ENCODE measurements at places on chromosomes 4 and X.

- DNase-seq = no peak
Observed at GRCh38 chr4:73704314-73705055, 35.9 kb upstream of the CXCL8 start.

DNA sequence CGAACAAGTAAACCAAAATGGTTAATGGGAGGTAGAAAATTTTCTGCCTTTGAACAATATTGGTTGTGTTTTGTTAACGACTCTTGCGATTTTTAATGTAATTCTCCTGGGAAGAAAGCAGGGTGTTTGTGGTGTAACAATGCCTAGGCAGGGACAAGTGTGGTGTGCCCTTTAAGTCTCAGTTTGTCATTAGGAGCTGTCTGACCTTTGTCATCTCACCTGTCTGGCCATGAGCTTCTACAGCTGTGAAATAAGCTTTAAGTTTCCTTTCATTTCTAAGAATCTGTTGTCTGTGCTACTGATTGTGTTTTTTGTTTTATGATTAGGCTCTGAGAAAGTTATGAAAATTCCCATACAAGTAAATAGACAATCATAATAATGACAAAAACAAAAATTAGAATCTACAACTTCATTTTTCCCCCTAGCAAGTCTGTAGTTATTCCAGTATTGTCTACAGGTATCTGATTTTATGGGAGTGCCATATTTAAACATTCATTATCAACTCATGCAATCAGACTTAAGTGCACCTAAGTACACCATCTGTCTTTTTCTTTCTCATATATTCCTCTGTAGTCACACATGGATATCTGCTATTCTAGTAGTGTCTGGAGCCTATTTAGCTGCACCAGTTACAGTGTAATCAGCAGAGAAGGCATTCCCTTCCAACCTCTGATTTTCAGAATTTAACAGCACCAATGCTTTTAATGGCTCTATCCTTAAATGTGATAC is 203.5 kb downstream of the PPARGC1A start:
- no peak for DNase-seq

DNA sequence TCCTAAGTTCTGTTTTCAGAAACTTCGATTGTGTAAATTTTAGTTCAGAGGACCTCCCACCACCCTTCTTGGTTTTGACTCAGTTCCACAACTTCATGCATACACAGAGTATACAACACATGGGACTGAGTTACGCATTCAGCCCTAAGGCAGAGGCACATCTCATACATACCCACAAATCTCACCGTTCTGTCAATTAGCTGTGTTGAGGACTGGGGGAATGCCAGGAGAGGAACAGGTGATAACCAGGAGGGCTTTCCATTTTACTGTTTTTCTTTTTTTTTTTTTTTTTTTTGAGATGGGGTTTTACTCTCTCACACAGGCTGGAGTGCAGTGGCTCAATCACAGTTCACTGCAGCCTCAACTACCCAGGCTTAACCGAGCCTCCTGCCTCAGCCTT is 150.2 kb downstream of the TSPAN5 start:
- DNase-seq = no peak

- no peak for DNase-seq
Observed at GRCh38 chr4:54567327-54567726, 90.4 kb upstream of the KIT start.

- no peak for DNase-seq
Observed at GRCh38 chr4:93002240-93002639, 698.5 kb downstream of the GRID2 start.

Data from activated T-helper 1 cell treated with Interleukin-2 at 50 U/mL for 16 hours (primary cell).